NCI-H1417 (cell line): ENCODE measurements at places on chromosomes 1 and 21.
A peak's percentile ranks its signal among the peaks of the same experiment; 100 is the strongest.

DNA sequence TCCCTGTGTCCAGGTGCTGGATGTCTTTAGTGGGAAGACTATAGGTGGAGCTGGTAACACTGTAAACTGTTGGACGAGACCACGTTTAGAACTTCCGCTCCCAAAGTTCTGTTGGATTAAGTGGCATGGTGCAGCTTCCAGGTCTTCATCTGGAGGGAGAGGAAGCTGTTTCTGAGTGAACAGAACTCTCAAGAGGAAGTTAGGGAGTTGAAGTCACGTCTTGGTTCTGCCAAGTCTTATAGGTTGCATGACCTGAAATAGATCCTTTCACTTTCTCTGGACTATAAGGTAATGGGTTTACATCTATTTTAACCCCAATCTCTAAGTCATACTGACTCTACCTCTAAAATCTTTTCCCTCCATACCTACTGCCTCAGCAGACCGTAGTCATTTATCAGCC, 97.4 kb upstream of the TNR start:
- no peak for DNase-seq

DNA sequence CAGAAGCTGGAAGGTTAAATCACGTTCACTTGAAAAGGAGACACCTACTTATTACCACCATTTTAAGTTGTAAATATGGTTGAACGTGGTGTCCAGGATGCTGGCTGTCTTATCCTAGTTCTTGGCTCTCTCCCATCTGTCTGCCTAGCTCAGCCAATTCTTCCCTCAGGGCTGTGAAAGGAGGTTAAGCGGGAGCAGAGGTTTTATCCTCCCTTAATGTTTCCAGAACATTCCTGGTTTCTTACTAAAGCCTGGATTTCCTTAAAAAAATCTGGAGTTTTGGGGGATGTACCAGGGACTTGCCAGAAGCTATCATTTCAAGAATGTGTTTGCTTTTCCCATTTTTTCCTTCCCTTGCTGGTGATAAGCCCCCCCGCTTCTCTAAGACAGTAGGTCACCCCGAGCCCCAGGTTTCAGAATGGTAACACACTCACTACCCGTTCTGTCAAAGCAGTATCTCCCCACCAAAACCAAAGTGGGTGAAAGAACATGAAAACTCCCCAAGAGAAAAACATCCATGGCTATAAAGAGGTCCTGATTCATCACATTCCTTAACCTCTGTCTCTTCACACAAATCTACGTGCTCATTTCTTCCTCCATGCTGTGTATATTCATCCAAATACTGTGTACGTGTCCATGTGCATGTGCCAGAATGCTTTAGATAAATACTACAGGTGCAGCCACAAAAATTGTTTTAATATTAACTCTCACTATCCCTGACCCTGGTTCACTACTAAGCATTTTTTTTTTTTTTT, 114.7 kb downstream of the MAP3K21 start:
- no peak for DNase-seq

DNA sequence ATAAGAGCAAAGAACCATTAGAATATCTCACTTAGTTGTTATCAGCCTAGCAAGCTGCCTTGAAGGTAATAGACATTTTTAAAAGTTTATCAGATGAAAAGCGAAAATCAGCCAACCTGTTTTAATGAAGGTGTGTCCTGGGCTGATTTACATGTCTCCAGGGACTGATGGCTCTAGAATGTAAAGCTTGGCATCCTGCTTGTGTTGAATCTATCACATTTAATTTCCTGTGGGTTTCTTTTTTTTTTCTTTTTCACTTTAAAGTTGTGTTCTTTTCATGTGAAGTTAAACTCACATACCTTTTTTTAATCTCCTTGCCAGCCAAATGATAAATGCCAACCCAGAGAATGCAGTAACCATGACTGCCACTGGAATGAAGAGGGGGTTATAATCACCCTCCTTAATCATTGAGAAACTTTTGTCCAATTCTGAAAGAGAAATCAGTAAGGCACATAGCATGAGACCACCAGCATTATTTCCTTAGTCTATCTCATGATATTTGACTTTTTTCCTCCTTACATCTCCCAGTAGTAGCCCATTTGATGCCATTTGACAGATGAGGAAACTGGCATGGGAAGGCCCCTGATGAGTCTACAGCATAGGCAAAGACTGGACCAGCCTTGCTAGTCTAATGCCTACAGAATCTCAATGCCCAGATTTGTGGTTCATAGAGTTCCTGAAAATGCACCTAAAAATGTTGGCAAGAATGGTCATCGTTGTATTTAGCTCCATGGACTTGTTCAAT, 10.0 kb downstream of the SELL start:
- no peak for DNase-seq

DNA sequence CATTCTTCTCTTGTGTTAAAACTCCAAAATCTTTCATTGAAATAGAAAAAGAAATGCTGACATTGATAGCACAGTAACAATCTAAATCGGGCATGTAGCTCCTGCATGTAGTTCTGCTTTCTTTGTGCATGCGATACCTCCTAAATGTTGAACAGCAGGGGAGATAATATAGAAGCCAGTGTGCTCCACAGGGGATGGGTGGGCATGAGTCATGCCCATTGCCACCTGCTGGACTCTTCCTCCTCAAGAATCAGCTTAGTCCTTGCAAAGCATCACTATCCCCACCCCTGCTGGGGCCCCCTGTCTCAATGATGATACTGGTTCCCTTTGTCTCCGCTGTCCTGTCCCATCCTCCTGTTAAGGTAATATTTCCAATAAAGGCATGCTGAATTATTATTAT, 203.0 kb downstream of the RWDD3 start:
- peak; percentile 14 for DNase-seq

- no peak for DNase-seq
Measured at GRCh38 chr1:98205291-98206017, 284.6 kb upstream of the DPYD start.

DNA sequence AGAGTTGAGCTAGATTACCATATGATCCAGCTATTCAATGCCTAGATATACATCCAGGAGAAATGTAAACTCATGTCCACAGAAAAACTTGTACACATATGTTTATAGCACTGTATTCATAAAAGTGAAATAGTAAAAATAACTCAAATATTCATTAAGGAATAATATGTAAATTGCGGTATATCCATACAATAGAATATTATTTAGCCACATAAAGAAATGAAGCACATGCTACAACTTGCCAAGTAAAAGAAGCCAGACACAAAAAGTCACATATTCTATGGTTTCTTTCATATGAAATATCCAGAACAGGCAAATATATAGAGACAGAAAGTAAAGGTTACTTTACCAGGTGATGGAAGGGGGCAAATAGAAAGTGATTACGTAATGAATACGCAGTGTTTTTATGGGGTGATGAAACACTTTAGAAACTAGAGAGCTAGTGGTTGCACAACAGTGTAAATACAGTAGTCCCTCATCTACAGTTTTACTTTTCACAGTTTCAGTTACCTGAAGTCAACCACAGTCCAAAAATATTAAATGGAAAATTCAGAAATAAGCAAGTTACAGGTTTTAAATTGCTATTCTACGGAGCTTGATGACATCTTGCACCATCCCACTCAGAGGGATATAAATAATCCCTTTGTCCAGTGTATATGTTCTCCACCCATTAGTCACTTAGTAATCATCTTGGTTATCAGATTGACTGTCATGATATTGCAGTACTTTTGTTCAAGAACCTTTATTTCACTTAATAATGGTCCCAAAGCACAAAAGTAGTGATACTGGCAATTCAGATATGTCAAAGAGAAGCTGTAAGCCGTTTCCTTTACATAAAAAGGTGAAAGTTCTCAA, 62.3 kb downstream of the ZNF644 start:
- DNase-seq, result no peak

- no peak for DNase-seq
Measured at GRCh38 chr1:24020025-24020424, 39.9 kb upstream of the SRSF10 start.
